ENCODE measurements at places on chromosomes 3 and 15.
A peak's percentile ranks its signal among the peaks of the same experiment; 100 is the strongest.

- DNase-seq, result peak; percentile 30
These were observed 367.6 kb upstream of the PLSCR5 start for GRCh38 chr3:146972726-146973125.

GRCh38 chr3:195097331-195098255 lies 173.4 kb downstream of the XXYLT1 start:
- no peak for DNase-seq

- DNase-seq, result no peak
These were observed 225.7 kb upstream of the PPP2R3A start for GRCh38 chr3:135739779-135740178.

GRCh38 chr15:63226966-63227401 lies 37.6 kb downstream of the RAB8B start:
- DNase-seq, result no peak

- DNase-seq, result no peak
These were observed 240.1 kb upstream of the IGF1R start for GRCh38 chr15:98408231-98408630.

- no peak for DNase-seq
These were observed 571.8 kb downstream of the FOXP1 start for GRCh38 chr3:71011565-71012287.

DNA sequence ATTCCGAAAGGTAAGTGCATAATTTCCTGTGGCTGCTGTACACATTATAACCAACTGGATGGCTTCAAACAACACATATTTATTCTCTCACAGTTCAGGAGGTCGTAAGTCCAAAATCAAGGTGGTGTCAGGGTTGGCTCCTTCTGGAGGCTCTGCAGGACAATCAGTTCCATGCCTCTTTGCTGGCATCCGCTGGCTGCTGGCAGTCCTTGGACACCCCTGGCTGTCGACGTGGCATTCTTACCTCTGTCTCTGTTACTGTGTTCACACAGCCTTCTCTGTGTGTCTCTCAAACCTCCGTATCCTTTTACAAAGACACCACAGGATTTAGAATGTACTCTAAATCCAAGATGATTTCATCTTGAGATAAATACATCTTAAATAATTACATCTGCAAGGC lies 398.8 kb upstream of the ATP10A start:
- DNase-seq, result no peak

DNA sequence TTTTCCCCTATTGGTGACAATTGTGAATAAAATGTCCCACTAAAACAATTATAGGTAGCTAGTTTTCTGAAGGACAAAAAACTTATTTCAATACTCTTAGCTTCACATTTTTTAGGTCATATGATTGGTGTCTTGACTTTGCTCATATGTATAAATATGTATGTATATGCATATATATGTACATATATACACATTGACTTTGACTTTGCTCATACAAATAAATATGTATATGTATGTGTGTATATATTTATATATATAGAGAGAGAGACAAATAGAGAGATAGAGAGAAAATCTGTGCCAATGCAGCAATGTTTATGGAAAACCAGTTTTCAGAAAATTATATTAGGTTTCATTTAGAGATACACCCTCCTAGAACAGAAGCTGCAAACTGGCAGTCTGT lies 5.7 kb downstream of the MDFIC2 start:
- no peak for DNase-seq

All from HFFc6 (cell line).